RPMI8226 (cell line): ENCODE measurements at places on chromosomes 12 and 14.

- DNase-seq: no peak
Observed at GRCh38 chr12:52844386-52844785, 4.4 kb downstream of the KRT78 start.

- DNase-seq: peak; percentile 64
Observed at GRCh38 chr12:79407671-79408622, 282.8 kb downstream of the PAWR start.

DNA sequence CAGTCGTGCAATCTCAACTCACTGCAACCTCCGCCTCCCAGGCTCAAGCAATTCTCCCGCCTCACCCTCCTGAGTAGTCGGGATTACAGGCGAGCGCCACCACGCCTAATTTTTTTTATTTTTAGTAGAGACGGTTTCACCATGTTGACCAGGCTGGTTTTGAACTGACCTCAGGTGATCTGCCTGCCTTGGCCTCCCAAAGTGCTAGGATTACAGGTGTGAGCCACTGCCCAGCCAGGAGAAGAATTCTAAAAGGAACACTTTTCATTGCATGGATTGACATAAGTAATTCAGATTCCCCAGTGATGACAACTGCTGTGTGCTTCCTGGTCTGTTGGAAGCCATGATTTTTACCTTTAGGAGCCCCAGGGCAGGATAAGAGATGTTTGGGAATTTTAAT, 22.1 kb downstream of the DMAC2L start:
- DNase-seq: no peak

DNA sequence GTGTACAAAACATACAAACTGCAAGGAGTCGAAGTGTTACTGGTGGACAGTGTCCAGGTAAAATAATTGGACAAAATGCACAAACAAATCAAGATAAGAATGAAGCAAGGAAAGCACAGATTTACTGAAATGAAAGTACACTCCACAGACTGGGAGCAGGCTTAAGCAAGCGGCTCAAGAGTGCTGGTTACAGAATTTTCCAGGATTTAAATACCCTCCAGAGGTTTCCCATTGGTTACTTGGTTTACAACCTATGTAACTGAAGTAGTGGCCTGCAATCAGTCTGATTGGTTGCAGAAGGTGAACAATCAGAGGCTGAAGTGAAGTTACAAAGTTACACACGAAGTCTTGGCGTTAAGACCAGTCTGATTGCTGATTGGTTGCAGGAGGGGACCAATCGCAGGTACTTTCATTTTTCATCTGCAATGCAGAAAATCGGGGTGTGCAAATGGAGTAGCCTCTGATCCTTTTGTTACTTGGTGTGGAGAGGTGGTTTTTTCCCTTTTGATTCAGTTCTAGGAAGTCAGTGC, 11.6 kb upstream of the SCN8A start:
- no peak for DNase-seq

DNA sequence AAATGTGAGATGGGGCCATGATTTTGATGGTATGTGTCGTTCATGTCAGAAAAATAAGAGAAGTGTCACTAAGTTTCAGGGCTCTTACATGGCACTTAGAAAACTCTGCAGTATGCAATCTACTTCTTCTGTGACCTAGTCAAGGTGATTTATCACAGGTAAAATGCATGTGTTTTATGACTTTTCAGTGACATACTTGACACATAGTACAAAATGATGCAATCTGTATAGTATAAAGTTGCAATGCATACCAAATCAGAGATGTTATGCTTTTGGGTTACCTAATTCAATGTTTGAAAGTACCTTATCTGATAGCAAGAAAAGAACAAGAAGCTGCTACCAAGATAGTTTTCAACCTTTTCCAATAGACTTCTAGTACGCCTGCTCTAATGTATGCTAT, 21.9 kb upstream of the ARHGAP5 start:
- DNase-seq: no peak

GRCh38 chr12:88558340-88558867, 21.9 kb downstream of the KITLG start:
- DNase-seq: no peak

DNA sequence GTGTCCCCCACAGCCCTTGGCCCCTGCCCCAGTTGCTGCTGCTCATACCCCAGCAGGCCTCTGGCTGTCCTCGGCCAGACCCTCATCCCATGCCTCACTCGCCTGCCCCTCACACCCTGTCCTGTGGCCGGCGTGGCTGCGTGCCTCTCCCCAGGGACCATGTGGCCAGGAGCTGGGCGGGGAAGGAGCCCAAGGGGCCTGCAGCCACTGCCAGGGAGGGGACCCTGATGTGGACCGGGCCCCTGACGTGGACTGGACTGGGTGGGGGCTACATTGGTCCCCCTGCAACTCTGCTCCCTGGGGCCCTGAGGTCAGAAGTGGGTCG, 10.9 kb downstream of the FBRSL1 start:
- no peak for DNase-seq

GRCh38 chr12:17680220-17680619, 409.8 kb downstream of the RERGL start:
- DNase-seq: no peak

DNA sequence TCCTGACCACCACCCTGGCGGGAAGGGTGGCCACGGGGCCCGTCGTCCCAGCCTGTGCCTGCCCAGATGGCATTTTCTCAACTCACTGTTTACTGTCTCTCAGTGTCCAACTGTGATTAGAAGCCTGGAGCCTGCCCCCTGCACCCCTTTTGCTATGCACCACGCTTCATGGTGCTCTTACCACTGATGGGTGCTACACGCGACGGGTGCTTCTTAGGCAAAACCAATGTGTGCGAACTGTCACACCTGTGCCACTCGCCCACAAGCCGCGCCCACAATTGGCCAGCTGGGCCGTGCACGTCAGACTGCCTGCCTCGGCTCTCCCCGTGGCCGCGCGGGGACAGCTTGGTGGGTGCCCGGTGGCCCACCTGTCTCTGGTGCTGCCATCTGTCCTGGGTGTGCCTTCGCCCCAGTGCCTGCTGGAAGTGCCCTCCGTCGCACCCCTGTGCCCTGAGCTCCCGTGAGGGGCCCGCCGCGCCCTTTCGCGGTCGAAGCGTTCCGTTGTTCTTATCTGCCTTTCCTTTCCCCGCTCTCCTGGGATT, 15.1 kb upstream of the AMN start:
- DNase-seq: no peak

DNA sequence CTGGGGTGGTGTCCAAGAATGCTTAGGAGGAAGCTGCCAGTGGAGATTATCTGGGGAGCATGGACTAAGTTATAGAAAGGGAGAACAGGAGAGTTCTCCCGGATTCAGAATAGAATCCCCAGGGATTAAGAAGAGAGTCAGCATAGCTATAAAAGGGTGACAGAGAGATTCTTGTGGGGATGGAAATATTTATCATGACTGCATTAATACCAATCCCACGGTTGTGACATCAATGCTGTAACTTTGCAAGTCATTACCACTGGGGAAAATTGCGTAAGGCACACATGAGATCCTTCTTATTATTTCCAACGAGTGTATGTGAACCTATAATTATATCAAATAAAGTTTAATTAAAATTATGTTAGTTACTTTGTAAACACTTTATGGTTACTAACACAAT, 447.9 kb upstream of the TMEM132C start:
- no peak for DNase-seq

DNA sequence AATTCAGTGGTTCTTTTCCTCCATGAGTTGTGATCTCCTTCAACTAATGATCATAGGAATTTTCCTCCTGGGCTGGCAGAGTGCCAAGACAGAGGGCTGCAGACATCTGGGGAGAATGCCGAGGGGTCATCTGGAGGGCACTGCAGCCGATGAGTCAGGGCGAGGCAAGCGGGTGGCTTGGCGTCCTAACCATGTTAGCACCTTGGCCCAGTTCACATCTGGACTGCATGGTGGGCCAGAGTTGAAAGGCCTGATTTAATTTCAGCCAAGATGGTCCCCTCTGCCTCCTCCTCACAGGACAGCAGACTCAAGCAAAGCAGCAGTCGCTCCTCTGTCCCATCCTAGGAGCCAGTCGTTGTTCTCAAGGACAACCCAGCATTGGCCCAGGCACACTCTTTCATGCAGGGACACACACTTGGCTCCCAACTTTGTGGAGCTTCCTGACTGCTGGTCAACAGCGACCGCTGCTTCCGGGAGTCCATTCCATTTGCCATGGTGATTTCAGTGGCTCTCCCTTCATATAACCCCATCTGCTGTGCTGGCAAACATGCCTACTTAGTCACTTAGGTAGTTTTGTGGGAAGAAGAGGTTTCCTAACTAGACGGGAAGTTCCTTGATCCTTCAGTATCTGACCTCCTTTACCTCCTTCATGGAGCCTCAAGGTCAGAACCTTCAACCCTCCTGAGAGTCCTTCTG, 161.8 kb downstream of the TTC8 start:
- DNase-seq: peak; percentile 7

- no peak for DNase-seq
Observed at GRCh38 chr12:105352940-105353635, 22.6 kb downstream of the C12orf75 start.

GRCh38 chr12:62833634-62834033, 101.3 kb downstream of the PPM1H start:
- no peak for DNase-seq

GRCh38 chr12:53200458-53201176, 6.4 kb downstream of the ITGB7 start:
- peak; percentile 96 for DNase-seq

DNA sequence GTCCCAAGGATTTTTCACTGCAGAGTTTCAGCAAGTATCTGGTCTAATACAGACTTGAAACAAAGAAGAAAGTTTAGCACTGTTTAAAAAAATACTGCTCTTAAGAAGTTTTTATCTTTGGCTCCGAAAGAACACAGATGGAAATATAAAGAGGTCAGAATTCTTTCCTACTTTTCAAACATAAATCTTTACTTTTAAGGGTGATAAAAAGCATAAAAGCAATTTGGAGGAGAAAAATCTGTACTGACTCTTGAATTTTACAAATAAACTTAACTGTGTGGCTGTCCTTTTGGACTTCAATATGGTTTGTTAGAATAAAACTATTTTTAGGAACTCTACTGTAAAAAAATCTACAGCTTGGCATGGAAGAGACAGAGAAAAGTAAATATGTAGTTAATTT, 27.6 kb upstream of the ISM2 start:
- no peak for DNase-seq

- no peak for DNase-seq
Observed at GRCh38 chr12:110548678-110549077, 34.4 kb downstream of the PPTC7 start.

- peak; percentile 40 for DNase-seq
Observed at GRCh38 chr14:76090616-76091391, 60.9 kb upstream of the GPATCH2L start.

GRCh38 chr12:86727160-86727559, 471.0 kb upstream of the MGAT4C start:
- DNase-seq: no peak

DNA sequence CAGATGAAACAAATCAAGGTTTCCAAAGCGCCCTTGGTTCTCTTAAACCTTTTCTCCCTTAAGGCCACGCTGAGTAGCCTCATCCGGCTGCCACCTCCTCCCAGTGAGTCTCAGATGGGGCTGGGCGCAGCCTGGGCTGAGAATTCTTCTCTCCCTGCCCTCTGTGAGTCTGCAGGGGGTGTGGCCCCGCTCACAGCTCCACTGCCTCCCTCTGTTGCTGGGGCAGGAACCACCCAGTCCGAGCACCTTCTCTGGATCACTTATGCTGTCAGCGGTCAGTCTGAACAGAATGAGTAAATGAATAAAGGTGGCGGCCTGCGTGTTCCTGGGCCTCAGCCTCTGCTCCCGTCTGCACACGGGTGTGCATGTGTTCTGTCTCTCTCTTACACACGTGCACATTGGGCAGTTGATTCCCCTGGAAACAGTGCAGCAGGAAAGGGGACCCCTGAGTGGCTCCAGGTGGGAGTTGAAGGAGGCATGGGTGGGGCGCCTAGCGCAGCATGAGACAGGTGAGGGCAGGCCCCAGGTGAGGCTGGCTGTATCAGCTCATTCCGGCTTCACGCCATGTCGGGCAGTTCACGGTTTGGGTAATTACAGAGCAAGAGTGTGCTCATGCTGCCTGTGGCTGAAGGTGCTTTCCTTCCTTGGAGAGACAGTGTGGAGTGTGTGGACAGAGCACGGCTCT, 4.3 kb downstream of the PAPLN start:
- no peak for DNase-seq

DNA sequence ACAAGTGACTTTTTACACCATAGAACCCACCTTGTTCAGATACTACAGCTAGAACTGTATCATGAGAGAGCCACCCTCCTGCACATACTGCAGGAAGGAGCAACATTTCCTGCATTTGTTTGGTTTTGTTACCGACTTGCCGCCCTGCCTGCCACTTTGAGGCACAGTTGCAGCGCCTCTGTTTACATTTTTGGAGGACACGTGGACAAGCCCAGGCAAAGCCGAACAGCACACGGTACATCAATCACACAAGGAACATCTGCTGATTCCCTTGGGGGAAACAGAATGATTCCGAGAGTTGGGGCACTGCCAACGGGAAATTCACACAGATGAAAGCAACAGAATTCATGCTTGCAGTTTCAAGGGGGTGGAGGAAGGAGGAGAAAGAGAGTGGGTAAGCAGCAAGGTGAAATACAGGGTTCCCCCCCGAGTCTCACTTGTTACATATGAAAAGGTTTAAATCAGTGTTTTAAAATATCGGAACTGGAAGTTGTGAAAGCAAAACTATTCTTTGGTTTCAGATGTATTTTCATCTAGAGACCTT, 110.7 kb downstream of the BTG1 start:
- peak; percentile 75 for DNase-seq

DNA sequence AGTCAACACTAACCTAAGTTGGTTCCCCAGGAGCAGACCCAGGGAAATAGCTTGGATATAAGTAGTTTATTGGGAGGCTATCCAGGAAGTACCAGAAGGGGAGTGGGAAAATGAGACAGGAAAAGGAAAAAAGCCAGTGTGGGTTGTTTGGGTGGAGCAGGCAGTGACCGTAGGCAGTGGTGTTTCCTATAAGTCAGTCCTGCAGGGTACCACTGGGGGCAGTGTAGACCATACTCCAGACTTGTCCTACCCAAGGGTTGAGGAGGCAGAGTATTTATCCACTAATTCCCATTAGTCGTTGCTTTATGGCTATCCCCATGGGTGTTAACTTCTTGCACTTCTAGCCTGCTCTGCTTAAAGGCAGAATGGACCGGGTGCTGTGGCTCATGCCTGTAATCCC, 6.4 kb upstream of the CCDC60 start:
- peak; percentile 22 for DNase-seq

GRCh38 chr12:120263748-120264085, 1.8 kb downstream of the PXN start:
- no peak for DNase-seq
